CMK (cell line): ENCODE measurements at places on chromosomes 11 and 22.

DNA sequence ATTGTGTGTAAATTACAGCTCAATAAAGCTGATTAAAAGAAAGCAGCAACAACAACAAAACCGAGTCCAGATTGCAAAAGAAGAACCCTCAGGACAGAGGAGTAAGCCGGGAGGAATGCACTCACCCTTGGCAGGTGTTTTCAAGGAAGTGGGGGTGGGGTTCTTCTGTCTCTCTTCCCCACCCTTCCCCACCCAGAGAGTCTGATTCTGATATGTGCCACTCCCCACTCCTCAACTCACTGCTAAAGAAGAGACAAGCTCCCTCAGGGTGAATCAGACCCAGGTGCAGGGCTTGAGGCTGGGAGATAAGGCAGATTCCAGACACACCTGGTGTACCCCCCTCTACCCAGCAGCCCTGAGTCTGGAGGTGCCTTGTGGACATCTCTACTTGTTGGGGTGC lies 38.4 kb upstream of the PHF21A start:
- no peak for DNase-seq

GRCh38 chr11:127027000-127027399 lies 26.4 kb upstream of the KIRREL3 start:
- no peak for DNase-seq

- DNase-seq, result no peak
Observed at GRCh38 chr11:123942413-123942812, 1.2 kb downstream of the OR6T1 start.

- peak; percentile 90 for DNase-seq
Observed at GRCh38 chr22:49657275-49657973, 170.2 kb downstream of the BRD1 start.

GRCh38 chr11:17629113-17629512 lies 82.1 kb downstream of the OTOG start:
- no peak for DNase-seq

DNA sequence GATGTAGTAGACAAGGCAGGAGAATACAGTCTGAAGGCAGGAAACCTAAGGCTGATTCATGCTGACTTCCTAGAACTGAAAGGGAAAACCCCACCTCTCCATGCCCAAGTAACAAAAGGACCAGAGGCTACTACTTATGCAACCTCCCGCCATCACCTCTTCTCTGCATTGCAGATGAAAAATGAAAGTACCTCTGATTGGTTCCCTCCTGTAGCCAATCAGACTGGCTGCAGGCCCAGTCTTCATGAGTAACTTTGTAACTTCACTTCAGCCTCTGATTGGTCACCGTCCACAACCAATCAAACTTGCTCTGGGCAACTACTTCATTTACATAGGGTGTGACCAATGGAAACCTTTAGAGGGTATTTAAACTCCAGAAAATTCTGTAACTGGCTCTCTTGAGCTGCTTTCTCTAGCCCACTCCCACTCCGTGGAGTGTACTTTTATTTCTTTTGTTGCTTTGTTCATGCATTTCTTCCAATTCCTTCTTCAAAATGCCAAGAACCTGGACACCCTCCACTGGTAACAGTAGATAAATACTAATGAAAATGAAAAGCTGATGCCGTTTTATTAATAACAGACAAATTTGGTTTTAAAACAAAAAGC lies 5.2 kb upstream of the MAP6 start:
- DNase-seq, result no peak

GRCh38 chr22:48182846-48183805 lies 1420.7 kb downstream of the TBC1D22A start:
- no peak for DNase-seq

GRCh38 chr11:35318977-35319925 lies 100.1 kb downstream of the SLC1A2 start:
- DNase-seq, result no peak

DNA sequence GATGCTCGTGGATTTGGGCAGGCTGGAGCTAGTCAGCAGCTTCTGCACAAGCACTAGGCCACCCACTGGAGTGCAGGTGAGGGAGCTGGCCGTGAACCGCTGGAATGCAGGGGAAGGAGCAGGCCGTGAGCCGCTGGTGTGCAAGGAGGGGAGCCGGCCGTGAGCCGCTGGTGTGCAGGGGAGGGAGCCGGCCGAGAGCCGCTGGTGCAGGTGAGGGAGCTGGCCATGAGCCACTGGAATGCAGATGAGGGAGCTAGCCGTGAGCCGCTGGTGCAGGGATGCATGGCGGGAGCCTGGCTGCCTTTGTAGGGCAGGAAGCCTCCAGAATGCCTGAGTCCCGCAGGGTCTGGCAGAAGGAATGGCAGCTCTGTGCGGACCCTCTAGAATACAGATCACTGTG lies 4220.0 kb upstream of the OR11H1 start:
- no peak for DNase-seq

GRCh38 chr11:12170984-12171383 lies 60.6 kb downstream of the MICAL2 start:
- no peak for DNase-seq

DNA sequence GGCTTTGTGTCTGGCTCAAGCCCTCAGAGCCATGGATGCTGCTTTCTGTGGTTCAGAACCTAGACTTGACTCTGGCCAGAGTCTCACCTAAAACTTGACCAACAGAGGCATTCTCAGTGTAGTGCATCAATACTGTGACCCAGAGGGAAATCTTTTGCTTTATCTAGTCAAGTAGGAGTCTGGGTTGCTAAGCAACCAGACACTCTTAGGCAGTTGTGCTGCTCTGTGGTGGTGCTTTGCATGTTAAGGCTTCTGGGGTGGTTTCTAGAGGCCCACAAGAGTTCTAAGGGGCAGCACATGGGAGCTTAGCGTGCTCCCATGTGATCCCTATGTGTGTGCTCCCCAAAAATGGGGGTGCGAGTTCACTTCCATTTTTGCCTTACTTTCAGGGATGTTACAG lies 224.6 kb upstream of the PLET1 start:
- DNase-seq, result no peak

- DNase-seq, result no peak
Observed at GRCh38 chr11:1877211-1878136, 14.2 kb downstream of the PRR33 start.

DNA sequence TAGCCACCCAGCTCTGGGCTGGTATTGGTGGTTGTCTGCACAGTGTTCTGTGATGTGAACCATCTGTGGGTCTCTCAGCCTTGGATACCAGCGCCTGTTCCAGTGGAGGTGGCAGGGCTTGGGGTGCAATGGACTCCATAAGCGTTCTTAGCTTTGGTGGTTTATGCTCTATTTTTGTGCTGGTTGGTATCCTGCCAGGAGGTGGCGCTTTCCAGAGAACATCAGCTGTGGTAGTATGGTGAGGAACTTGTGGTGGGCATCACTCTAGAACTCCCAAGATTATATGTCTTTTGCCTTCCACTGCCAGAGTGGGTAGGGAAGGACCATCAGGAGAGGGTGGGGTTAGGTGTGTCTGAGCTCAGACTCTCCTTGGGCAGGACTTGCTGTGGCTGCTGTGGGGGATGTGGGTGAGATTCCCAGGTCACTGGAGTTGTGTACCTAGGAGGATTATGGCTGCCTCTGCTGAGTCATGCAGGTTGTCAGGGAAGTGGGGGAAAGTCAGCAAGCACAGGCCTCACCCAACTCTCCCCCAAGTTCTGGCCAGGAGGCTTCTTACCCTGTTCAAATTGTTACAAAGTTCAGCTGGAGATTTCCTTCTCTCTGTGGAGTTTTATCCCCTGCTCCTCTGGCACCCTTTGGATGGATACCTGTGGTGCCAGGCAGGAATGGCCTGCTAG lies 47.2 kb downstream of the MRGPRX2 start:
- no peak for DNase-seq

GRCh38 chr11:6733326-6734275 lies 38.2 kb downstream of the OR2AG2 start:
- DNase-seq, result no peak

- DNase-seq, result no peak
Observed at GRCh38 chr11:111540114-111540936, at the start of gene LAYN. TSS of gene LAYN (plus strand) at chr11:111540720. CDS start at chr11:111540844, 124 bp downstream.

DNA sequence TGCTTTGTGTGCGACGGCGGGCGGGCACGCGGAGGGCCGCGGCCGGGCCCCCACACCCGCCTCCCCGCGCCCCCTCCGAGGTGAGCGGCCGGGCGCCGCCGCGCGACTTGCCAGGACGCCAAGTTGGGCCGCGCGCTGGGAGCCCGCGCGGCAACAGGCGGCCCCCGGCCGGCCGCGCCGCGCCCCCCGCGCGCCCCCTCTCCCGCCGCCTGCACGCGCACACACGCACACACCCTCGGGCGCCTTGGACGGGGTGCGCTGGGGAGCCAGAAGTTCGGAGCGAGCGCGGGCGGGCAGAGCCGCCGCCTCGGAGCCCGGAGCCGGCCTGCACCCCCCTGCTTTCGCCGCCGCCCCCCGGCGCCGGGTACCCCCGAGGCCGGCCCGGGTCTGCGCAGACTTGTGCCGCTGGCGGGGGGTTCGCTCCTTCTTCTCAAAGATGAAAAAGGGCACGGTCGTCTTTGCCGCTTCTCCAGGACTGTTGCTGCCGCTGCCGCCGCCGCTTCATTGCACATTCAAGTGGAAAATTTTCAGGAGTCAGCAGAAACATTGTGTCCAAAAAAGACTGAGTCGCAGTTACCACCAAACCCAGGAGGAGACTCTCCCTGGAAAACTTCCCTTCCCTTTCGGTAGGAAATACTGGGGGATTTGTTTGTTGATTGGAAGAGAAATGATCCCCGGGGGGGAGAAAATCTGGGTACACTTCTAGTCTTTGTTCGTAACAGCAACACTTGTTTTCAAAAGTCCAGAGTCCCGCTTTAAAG lies 895 bp downstream of the TEAD1 start:
- no peak for DNase-seq

DNA sequence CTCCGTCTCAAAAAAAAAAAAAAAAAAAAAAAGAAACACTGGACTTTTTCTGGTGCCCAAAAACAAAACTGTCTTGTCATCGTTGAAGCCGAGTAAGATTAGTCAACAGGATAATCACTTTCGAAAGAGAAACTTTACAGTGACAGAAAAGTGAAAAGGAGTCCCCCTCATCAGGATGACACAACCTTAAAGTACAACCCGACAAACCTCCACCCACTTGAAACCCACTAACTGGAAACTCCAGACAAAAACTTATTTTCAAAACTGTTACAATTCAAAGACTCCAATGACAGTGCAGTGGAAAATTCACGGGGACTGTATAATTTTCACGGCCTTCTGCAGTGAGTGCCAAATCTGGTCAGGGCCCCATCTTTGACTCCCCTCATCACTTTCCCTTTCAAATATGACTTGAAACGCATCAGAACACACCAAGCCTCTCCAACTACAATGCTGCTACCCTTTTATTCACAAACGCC lies 1.3 kb downstream of the DENND5A start:
- no peak for DNase-seq

- DNase-seq, result no peak
Observed at GRCh38 chr11:134504146-134504905, 92.3 kb upstream of the B3GAT1 start.

DNA sequence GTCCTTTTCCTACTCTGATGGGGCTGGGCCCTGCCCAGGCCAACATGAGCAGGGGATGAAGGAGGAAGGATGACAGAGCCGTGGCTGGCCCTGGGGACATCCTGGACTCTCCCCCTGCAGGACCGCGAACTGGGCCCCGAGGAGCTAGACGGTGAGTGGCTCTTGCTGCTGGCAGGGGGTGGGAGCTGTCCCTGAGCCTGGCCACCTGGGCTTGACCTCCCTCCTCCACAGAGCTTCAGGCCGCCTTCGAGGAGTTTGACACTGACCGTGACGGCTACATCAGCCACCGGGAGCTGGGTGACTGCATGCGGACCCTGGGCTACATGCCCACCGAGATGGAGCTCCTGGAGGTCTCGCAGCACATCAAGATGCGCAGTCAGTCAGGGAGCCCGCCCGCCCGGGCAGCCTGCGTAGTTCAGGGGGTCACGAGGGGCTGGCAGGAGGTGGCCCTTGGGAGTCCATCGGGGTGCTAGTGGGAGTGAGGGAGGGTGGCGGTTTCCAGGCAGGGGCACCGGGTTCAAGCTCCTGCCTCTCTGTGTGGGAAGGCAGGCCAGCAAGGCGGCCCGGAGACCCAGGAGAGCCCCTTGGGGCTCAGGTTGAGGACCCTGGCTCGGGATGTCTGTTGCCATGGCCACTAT lies 1.0 kb downstream of the CABP4 start:
- no peak for DNase-seq

- no peak for DNase-seq
Observed at GRCh38 chr22:36480941-36481392, 473 bp downstream of the TXN2 start.

DNA sequence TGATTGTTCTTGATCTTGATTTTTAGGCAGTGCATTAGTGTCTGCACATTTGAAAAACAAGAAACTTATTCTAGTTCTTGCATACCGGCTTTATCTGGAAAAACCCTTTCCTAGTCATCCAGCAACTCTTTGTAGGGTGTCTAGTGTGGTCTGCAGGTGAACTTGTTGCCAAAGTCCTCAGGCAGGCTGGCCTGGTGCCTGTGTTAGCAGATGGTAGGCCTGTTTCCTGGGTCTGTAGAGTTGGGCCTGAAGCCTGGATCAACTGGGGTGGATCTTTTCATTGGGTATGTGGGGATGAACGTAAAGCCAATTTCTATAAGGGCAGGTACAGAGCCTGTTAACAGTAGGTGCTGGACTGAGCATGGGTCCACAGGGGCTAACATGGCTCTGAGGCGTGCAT lies 5.6 kb upstream of the GLYATL1 start:
- DNase-seq, result no peak

GRCh38 chr22:40216041-40216756 lies 38.5 kb downstream of the TNRC6B start:
- DNase-seq, result no peak

DNA sequence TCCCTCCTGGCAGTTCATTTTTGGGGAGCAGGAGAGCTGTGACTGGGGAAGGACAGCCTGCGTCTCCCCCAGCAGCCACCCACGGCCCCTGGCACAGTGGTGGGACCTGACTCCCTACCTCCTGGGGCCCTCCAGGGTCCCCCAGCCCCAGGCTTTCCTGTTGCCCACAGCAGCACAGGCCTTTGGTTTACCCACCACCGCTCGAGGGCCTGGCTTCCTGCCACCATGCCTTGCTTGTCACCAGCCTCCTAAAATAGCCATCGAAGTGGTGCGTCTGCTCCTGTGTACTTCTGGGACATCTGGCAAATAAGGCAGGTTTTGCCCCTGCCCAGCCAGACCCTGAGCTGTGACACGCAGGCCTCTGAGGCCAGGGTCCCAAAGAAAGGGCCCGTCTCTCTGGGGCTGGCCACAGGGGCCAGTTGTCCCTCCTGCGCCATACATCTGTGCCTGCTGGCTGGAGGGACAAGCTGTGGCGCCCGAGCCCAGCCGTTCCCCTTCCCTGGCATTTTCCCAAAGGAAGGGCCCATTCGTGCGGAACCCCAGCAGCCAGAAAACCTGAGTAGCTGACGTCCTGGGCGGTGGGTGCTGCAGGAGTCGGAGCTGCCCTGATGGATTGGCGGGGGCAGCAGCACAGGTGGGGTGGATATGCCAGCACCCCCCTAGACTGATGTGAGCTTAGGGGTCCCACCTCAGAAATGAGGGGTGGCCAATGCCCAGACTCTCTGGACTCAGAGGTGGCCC lies 14.6 kb downstream of the PHLDA2 start:
- no peak for DNase-seq
